Esophagus squamous epithelium (tissue), 5 donors: ENCODE measurements at places on chromosomes 2 and 18.

- no peak overlapping the region for H3K27ac ChIP-seq
- no peaks in the 10 kb centered on the region for H3K36me3 ChIP-seq
- peaks cover 12% of the 10 kb centered on the region for H3K27me3 ChIP-seq
- peaks cover 5% of the 10 kb centered on the region for H3K4me1 ChIP-seq
Measured at GRCh38 chr2:231546014-231546715, 15.9 kb upstream of the NMUR1 start.

DNA sequence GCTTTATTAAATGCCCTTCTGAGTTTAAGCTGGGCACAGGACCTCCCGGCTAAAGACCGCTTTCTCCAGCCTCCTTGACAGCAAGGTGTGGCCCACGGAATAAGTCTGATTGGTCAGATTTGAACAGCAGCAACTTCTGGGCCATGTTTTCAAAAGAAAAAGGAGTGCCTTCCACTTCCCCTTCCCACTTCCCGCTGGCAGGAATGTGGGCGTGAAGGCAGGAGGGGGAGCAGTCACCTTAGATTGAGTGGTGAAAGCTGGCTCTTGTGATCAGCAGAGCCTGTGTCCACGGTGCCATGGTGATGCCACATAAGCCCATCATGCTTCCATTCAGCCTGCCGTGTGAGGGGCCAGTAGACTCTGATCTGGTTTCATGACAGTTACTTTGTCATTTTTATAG, 136.6 kb upstream of the GLI2 start:
- H3K27ac ChIP-seq = no peak overlapping the region
- H3K4me1 ChIP-seq = peaks cover 19% of the 10 kb centered on the region
- H3K4me3 ChIP-seq = no peak overlapping the region
- DNase-seq = no peak
- no peaks in the 10 kb centered on the region for H3K27me3 ChIP-seq

DNA sequence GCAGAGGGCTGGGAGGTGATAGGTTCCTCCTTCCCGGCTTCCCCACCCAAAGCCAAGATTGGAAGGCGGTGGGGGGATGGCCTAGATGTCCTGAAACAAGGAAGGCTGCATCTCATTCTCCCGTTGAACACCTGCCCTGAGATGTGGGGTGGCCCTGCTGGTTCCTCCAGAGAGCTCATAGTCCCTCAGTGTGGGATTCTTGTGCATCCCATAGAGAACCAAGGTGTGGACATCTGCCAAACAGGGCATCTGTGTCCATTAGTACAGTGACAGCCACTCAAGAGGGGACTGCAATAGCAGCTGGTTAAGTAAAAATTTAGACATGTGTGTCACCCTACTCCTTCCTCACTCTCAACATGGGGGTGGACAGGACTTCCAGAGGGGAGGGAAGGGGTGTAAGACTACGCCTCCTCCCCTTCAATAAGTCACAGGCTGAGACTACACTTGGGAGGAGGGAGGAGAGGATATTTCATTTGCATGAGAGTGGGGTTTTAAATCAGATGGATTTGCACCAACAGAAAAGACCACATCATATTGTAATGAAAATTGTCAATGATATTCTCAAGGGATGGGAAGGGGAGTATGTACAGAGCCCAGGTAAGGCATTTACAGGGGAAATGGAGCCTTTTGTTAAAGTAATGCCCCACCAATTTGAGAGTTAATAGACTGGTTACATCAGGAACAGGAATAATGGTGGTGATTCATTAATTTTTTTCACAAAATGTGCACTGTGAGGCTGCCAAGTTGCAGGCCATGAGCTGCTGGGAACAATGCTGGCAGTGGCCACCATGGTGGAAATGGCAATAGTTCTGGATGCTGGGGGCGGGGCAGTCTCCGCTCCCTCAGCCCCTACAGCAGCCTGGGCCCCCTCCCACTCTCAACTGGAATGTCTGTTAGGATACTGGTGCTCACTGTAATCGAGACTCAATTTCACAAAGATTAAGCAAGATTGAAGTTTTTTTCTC, 80.6 kb downstream of the TEX51 start:
- no peak overlapping the region for H3K4me3 ChIP-seq
- DNase-seq = no peak
- H3K27ac ChIP-seq = no peak overlapping the region
- H3K36me3 ChIP-seq = no peaks in the 10 kb centered on the region
- H3K4me1 ChIP-seq = no peaks in the 10 kb centered on the region
- H3K27me3 ChIP-seq = no peaks in the 10 kb centered on the region

DNA sequence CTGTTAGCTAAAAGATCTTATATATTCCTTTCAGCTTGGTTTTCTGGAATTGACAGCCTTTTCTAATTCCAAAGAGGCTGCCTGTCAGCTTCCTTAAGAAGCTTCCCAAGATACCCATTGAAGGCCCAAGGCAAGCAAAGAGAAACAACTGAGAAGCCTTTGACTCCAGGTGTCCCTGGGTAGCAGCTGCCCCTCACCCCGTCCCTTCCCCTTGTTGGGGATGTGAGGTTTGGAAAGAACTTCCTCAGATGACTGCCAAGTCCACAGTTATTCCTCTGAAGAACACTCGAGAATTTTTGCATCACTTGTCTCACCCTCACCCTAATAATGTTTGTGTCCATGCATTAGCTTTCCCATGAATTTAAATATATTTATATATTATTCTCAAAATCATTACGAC, 13.3 kb downstream of the MAPRE3 start:
- no peak for DNase-seq
- no peaks in the 10 kb centered on the region for H3K4me1 ChIP-seq
- H3K27me3 ChIP-seq = no peaks in the 10 kb centered on the region
- H3K36me3 ChIP-seq = no peaks in the 10 kb centered on the region
- H3K4me3 ChIP-seq = no peak overlapping the region

- H3K36me3 ChIP-seq = no peaks in the 10 kb centered on the region
- no peak for DNase-seq
- H3K4me1 ChIP-seq = peaks cover 18% of the 10 kb centered on the region
- H3K4me3 ChIP-seq = no peak overlapping the region
- no peak overlapping the region for H3K27ac ChIP-seq
Measured at GRCh38 chr2:188523919-188524318, 232.2 kb downstream of the GULP1 start.

DNA sequence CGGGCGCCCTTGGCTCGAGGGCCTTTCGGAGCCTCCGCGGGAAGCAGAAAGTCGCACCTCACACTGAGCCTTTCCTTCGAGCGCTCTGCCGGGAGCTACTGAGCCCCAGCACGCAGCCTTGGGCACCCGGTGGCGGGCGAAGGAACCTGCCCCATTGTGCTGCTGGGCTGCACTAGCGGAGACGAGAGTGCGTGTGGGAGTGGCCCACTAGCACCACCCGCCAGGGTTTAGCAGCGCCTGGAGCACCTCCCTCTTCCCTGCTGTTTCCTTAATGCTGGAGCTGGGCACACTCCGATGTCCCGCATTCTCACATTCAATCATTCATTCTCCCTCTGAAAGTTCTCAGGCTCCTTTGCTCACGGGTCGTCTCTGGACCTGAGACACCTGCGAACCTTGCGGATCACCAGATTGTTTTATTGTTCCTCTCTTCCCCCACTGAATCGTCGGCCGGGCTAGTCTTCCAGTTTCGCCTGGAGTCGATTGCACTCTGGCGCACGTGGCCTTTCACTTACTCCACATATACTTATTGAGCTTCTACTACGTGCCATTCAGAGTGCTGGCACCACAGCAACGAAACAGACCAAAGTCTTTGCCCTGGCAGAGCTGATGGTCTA, 8.5 kb upstream of the PAX3 start:
- no peak overlapping the region for H3K27ac ChIP-seq
- no peak for DNase-seq
- H3K27me3 ChIP-seq = peaks cover 75% of the 10 kb centered on the region

DNA sequence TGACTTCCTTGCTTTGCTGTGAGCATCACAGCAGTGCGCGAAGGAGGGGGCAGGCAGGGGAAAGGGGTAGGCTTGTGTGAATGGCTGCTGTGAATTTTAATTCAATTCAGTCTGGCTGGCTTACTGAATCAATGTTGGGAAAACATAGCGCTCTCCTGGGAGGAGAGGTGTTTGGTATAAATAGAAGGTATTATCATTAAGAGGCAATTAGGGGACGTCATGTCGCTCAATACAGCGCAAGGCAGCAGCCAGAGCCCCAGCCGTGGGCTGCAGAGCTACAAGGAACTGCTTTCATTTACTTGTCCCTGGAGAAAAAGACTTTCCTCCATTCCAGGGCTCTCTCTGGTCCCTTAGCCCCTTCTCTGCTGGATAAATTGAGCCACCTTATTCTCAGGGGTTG, 181.4 kb upstream of the MSH6 start:
- H3K4me3 ChIP-seq = no peak overlapping the region
- H3K27me3 ChIP-seq = no peaks in the 10 kb centered on the region
- no peak for DNase-seq
- H3K4me1 ChIP-seq = no peaks in the 10 kb centered on the region

DNA sequence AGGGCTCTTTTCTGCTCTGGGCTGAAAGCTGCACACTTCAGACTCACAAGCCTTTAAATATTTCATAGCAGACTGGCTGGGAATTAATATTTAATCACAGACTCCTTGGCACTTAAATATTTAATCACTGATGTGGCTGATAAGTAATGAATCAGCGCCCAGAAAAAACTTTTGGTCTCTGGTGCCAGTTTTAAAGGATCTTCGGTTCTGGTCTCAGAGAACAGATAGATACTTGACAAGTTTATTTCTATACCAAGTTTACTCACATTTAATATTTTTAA, 201.2 kb downstream of the MYCN start:
- H3K27me3 ChIP-seq = no peaks in the 10 kb centered on the region
- DNase-seq = no peak
- no peaks in the 10 kb centered on the region for H3K4me1 ChIP-seq
- no peak overlapping the region for H3K4me3 ChIP-seq
- no peaks in the 10 kb centered on the region for H3K36me3 ChIP-seq

DNA sequence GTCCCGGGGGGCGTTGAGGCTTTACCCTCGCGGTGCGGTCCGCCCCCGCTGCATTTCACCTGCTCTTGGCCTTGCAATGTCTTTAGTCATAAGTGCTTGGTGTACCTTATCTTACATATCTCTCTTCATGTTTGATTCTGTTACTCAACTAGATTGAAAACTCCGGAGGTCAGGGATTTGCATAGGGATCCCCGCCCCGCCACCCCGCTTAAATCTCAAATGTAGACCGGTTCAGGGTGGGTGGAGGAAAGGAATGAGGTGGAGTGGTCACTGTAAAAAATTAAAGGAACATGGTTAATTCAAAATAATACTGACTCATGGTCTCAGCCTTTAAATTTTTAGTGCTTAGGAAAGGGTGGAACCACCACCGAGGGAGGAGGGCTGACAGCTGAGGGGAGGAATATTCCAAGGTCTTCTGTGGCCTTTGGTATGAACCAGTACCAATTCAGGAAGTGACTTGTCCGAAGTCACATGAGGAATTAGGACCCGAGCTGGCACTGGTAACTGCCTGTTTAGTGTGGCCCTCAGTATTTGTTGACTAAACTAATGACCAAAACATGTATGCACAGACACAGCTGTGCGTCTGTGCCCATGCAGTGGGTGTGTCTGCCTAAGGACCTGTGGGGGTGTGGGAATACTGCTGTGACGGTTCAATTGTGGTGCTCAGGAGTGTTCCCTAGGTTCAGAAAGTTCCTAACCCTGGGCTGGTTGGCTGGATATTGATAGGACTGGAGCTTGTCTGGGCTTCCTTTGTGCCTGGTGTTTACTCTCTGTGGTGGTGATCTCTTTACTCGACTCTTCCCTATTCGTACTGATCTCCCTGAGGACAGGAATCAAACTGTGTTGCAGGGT, 1.0 kb downstream of the PLEKHB2 start:
- peak overlapping the region; percentile 97 for H3K27ac ChIP-seq
- no peaks in the 10 kb centered on the region for H3K27me3 ChIP-seq
- H3K4me3 ChIP-seq = peak overlapping the region; percentile 78
- H3K36me3 ChIP-seq = no peaks in the 10 kb centered on the region
- no peak for DNase-seq

DNA sequence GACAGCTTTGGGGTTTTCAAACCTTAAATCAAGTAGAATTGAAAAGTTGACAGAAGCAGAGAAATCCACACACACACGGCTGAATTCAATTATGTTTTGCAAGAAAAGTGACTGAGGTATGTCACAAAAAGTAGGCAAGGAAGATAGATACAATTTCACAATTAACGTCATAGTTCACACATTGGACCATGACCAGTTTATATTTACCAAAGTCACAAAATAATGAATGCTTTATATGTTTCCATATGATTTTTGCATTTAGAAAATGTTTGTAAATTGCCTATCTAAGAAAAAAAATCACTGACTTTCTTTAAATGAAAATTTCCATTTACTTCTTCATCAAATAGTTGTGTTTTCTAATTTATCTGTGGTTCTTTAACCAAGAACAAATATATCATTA, 29.4 kb upstream of the ZNF516 start:
- no peaks in the 10 kb centered on the region for H3K27me3 ChIP-seq
- peaks cover 10% of the 10 kb centered on the region for H3K4me1 ChIP-seq
- DNase-seq = no peak

DNA sequence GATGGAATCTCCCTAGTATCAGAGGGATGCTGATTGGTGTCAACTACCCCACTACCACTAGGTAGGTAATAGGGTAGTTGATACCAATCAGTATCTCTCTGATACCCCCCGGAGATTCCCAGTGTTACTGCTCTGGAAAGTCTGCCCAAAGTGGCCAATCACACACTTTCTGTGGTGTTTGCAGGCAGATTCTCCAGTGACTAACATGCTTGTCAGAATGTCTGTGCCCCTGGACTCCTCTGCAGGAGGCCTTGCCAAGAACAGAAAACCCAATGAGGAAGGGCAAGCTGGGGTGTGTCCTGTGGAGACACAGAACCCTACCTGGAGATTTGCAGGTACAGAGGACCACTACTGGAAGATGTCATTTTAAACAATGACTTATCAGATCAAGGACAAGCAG, 135.1 kb downstream of the RIT2 start:
- no peak overlapping the region for H3K27ac ChIP-seq
- no peaks in the 10 kb centered on the region for H3K4me1 ChIP-seq
- H3K36me3 ChIP-seq = no peaks in the 10 kb centered on the region
- no peaks in the 10 kb centered on the region for H3K27me3 ChIP-seq
- H3K4me3 ChIP-seq = no peak overlapping the region
- no peak for DNase-seq

DNA sequence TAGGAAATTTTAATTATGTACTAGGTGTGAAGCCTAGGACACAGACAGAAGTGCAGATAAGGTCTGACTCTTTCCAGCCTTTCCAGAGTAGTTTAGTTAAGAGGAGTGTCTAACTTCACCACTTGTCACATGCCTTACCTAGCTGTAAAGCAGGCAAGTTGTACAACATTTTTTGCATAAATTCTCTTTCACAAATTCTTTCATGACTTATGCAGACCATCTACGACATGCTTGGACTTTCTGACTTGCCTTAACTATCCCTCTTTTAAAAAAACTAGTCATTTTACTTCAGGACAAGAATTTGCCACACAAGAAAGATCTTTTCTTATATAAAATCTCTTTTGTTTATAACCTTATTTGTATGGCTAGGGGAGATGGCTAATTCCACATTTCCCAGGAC, 1273.6 kb upstream of the SLC39A10 start:
- H3K4me1 ChIP-seq = no peaks in the 10 kb centered on the region
- no peaks in the 10 kb centered on the region for H3K36me3 ChIP-seq
- H3K27me3 ChIP-seq = no peaks in the 10 kb centered on the region
- no peak for DNase-seq

- no peaks in the 10 kb centered on the region for H3K27me3 ChIP-seq
- H3K36me3 ChIP-seq = no peaks in the 10 kb centered on the region
- no peak overlapping the region for H3K27ac ChIP-seq
- no peaks in the 10 kb centered on the region for H3K4me1 ChIP-seq
- H3K4me3 ChIP-seq = no peak overlapping the region
Measured at GRCh38 chr18:69949538-69949936, 1.9 kb upstream of the CD226 start.
